ENCODE measurements at places on chromosomes 13 and 19. TPM values are rescaled to one million over a fixed set of nuclear protein-coding genes. Genes with fewer than 3 reads are reported as not detected.
A peak's percentile ranks its signal among the peaks of the same experiment; 100 is the strongest.

The PSG7 gene
- total RNA-seq, result not detected

The ZNF285 gene
- total RNA-seq, result 5.8 TPM

The TRAPPC2B gene
- total RNA-seq, result 12.3 TPM

The CHST8 gene
- not detected for total RNA-seq

The RPL36 gene
- total RNA-seq, result 257 TPM

The VSIG10L gene
- 0.88 TPM for total RNA-seq

GRCh38 chr13:44842158-44842557 lies 147.1 kb downstream of the NUFIP1 start:
- peak; percentile 89 for DNase-seq

DNA sequence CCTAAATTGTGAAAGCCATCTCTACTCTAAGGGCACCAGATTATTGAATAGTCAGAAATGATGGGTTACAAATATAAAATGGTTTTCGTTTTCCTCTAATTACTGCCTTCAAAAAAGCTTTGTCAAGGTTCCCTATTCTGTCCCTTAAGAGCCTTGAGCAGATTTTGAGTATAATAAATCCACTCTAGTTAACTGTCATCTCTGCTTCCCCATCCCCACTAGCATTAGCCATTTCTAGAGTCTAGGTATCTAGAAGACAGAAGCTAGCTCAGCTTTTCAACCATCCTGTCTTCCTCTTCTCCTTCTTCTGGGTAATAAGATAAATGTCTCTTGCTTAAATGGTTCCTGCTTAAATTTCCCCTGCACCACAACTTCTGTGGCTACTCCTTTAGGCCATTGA lies 290.4 kb downstream of the DACH1 start:
- DNase-seq, result no peak

DNA sequence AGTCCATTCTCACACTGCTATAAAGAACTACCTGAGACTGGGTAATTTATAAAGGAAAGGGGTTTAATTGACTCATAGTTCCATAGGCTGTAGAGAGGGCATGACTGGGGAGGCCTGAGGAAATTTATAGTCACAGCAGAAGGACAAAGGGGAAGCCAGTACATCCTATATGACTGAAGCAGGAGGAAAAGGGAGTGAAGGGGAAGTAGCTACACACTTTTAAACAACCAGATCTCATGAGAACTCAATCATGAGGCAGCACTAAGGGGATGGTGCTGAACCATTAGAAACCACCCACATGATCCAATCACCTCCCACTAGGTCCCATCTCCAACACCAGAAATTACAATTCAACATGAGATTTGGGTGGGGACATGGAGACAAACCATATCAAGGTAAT lies 209.1 kb downstream of the DIAPH3 start:
- no peak for DNase-seq

DNA sequence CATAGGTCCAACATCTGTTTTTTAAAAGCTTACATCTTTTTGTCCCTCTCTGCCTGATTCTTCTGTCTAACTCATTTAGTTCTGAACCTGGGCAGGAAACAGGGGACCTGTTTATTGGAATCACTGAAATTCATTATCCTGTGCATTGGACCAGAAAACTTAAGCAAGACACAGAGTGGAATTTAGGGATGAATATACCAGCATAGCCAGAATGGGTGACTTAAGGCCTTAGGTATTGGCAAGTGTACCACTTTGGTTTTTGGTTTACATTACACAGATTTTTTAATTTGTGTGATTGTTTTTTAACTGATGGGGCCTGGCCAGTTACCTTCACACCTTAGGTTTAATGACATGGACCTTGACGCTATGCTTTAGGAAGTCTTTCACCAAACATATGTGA lies 232.5 kb downstream of the GPC5 start:
- no peak for DNase-seq

- DNase-seq, result no peak
Observed at GRCh38 chr13:61563645-61564044, 148.0 kb upstream of the PCDH20 start.

DNA sequence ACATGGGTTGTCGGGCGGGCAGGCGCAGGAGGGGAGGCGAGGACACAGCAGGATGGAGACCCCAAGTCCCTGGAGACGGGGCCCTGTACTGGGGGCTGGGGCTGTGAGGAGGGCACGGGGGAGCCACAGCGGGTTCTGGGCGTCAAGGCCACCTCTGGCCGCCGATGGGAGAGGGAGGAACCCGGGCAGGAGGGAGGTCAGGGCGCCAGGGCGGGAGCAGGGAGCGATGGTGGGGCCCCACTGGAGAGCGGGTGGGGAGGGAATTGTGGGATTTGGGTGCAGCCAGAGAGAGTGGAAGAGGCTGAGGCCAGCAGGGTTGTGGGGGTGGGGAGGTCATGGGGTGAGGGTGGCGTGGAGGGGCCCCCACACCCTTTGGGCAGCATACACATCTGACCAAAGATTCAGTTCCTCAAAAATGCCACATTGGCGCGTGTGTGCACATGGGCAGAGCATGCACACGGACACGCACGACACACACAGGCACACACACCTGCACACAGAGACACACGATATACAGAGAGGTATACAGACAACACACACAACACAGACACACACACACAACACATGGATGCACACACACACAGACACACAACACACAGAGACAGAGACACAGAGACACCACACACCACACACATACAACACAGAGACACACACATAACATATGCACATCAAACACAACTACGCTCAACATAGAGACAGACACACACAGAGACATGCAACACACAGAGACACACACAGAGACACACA lies 54.9 kb downstream of the AP1M1 start:
- DNase-seq, result no peak

GRCh38 chr13:101554420-101555125 lies 102.1 kb downstream of the ITGBL1 start:
- no peak for DNase-seq

DNA sequence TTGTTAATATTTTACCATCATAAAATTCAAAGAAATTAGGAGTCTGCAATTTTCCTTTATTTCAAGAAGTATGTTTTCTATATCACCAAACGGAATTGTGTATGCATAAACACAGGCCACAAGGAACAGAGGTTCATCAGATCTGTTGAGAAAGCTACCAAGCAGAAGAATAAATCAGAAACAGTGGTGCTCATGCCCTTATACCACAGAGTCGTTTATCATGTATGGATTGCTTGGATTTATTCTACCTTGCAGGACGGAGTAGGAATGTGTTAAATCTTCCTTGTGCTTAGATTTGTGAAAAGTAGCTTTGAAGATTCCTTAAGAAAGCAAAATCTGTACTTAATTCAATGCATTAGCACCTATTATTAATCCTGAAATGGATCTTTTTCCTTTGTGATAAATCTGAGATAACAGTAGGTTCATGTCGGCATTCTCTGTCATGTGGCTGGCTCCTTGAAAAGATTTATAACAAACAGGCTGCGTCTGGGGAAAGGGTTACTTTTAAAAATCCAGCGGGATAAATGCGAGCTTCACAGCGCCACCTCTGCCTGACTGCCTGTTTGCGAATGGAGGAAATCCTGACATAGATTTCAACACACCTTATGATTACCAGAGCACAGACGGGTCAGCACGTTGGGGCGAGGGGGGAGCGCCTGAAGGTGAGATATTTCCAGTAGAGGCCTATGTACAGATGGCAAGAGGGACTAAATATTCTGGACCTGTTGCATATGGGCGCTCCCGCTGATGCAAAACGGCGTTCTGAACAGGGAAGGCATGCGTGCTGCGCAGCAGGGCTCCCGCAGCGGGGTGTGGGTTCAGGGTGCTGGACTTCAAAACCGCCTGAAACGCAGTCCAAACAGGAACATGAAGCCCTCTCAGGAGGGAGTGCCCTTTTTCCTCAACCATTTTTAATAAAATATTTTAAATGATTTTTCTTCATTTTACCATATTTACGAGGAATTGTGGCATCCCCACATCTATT lies 445.5 kb upstream of the SGCG start:
- peak; percentile 15 for DNase-seq

DNA sequence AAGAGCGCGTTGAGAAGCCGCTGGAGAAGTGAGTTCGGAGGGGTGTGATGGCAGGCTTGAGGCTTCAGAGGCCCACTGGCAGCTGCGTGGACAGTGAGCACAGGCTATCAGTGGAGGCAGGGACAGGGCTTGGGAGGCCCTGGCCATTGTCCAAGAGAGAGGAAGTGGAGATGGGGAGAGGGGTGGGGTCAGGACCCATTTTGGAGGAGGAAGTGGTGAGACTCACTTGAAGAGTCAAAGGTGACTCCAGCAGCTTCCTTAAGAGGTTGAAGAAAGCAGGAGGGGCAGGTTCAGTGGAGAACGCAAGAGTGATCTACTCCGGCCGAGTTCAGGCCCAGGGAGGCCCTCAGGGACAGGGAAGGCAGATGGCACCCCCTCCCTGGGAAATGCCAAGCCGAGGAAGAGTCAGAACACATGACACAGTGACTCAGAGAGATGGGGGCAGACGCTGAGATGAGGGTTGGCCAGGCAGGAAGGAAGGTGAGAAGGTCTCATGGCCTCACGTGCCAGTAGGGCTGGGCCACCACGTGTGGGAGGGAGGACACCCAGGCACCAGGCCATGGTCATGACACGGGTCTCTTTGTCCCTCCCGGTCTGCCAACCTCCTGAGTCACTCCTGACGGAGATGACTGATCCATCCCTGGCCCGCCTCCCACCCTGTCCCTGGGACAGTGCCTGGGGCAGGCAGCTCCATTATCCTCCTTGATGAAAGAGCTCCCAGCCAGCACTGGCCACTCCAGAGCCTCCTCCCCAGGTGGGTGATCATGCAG lies 10.1 kb upstream of the CD22 start:
- peak; percentile 96 for DNase-seq

DNA sequence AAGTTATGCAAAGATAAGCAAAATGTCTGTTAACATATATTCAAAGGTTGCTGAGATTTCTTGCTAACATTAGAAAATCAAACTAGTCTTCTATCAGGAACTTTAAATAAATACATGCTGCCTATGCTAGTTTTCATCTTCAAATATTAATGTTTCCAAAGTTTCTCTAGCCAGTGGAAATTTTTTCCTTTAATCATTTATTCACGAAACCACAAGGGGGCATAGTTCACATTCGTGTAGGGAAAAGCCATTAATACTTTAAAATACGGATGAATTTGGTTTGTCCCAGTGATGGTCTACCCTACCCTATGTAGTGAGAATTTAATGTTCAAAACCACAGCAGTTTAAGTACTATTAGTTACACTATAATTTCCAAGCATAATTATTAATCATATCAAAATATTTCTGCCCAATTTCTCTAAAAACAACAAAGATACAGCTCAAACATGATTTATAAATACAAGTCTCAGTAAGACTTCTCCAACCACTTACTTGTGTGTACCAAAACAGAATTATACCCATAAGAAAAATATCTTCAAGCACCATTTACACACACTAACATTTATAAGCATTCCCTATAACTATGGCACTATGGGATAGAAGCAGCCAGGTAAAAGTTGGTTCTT lies 16.2 kb downstream of the NUFIP1 start:
- no peak for DNase-seq

GRCh38 chr19:45156011-45156630 lies 4.7 kb downstream of the NKPD1 start:
- DNase-seq, result peak; percentile 75
